Stimulated activated CD8-positive, alpha-beta memory T cell treated with anti-CD3 and anti-CD28 coated beads, Interleukin-12 subunit alpha, Interleukin-12 subunit beta, amount 100 ng/mL, for 4 hours (primary cell): ENCODE measurements at places on chromosomes 11 and 22.

DNA sequence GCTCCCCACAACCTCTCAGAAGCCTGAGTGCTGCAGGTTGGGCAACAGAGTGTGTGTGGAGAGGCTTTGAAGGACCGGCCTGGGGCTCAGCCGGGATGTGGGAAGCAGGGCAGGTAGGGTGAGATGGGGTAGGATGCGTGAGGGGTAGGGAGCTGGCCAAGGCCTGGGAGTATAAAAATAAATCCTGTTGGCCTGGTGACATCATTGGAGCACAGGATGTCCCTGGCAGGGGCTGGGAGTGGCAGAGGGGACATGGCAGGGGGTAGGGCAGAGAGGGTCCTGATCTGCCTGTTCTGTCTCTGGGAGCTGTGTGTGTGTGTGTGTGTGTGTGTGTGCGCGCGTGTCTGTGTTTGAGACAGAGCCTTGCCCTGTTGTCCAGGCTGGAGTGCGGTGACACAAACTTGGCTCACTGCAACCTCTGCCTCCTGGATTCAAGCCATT is 28.6 kb downstream of the TEF start:
- DNase-seq = no peak

DNA sequence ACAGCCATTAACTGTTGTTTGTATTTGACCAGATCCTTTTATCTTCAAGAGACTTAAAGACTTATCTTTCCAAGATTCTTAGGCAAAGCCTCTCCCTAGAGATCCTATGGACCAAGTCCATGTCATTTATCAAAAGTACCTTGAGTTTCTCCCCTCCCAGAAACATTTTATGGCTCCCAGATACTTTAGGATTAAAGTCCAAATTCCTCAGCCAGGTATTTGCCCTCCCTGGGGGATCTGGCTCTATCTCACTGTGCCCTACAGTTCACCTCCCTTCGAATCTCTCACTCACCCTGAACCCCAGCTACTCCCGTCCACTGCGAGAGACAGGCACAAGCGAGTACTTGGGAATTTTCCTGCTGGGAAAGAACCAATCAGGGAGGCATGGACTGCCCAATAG is 11.9 kb downstream of the MS4A8 start:
- DNase-seq = no peak

- no peak for DNase-seq
Observed at GRCh38 chr11:78832226-78832947, 257.7 kb upstream of the NARS2 start.

DNA sequence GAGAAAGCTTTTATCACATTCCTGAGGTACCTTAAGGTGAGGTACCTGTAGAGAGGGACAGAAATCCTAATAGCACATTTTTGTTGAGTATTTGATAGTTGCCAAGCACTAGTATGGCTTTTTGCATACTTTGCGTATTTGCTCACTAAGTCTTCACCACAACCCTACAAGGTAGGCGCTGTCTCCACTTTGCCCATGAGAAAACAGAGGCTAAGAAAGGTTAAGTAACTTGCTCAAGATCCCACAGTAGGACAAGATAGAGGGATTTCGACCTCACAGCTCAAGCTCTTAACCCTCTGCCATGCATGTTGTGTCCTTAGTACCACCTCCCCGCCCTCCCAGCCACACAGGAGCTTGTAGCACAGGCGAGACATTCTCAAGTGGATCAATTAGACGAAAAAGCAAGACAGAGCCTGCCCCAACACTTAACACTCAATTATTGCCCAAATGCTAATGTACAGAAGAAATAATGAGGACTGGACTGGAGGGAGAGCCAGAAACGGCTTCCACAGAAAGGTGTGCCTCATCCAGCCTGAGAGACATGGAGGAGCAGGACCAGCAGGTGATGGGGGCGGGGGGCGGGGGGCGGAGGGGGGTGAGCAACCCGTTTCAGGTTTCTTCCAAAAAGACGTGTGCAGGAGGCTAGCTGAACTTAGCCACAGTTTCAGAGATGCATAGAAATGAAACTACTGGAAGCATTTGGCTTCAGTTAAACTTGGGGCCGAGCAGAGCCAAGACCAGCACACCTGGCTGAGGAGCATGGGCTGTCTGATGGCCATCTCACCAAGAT is 26.7 kb upstream of the CD44 start:
- no peak for DNase-seq

- DNase-seq = no peak
Observed at GRCh38 chr11:112162761-112163546, 940 bp downstream of the IL18 start.

DNA sequence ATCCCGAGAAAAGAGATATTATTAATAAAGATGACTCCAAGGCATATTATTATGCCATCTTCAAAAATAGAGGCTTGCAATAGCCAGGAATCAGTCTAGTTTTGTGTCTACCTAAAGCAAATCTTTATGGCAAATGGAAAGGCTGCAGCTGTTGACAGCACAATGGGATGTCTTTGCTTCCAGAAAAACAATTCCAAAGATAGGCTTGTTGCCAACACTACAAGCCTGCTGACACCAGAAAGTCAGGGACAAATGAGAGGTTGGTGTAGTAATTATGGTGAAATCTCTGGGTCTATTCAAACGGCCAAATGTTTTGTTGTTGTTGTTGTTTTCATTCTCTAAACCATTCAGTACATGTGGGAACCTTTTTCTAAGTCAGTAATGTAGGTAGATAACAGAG is 101.8 kb downstream of the LUZP2 start:
- no peak for DNase-seq

GRCh38 chr22:20241579-20242392 is 26.3 kb downstream of the RTN4R start:
- DNase-seq = no peak
